NCI-H1436 treated with DMSO at 0.1 percent for 48 hours (cell line): ENCODE measurements at places on chromosomes 12 and 14.
A peak's percentile ranks its signal among the peaks of the same experiment; 100 is the strongest.

DNA sequence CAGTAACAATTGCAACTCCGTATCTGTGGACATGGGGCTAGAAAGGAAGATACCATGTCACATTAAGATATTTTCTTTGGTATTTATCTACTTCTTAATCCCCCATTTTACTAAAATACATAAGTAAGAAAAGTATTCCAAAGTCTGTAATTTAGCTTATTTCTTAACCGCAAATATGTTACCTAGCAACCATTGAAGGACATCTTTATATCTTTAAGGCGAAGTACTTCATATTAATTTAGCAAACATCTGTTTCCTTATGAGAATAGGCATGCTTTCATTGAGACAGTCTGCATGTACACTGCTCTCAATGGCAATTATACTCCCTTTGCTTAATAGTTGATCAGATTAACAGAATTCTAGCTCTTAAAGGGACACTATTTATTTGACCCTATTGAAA lies 88.8 kb downstream of the NAV3 start:
- DNase-seq, result no peak

GRCh38 chr14:100535287-100536120 lies 51.7 kb downstream of the BEGAIN start:
- no peak for DNase-seq

GRCh38 chr14:58772116-58772515 lies 134.4 kb downstream of the DACT1 start:
- no peak for DNase-seq

- no peak for DNase-seq
Measured at GRCh38 chr12:119780786-119781434, 96.2 kb downstream of the CIT start.

- no peak for DNase-seq
Measured at GRCh38 chr14:103905842-103906456, 22.3 kb upstream of the TDRD9 start.

DNA sequence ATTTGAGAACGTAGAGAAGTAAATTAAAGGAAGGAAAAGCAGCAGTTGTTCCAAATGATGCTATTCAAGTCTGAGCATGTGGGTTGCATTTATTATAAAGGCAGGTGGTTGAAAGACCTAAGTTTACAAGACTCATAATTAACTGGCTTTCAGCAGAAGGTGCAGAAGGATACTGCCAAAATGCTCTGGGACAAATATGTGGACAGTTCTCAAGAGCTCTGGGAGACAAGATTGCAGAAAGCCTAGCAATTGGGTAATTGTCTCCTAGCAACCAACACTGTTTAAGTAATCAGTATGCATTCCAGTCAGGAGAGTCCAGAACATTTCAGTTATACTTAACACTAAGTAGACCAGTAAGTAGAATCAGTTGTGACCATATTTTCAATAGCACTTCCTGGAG lies 131.5 kb downstream of the GPR135 start:
- peak; percentile 14 for DNase-seq

GRCh38 chr12:57553343-57554202 lies 3.7 kb downstream of the KIF5A start:
- DNase-seq, result peak; percentile 28

DNA sequence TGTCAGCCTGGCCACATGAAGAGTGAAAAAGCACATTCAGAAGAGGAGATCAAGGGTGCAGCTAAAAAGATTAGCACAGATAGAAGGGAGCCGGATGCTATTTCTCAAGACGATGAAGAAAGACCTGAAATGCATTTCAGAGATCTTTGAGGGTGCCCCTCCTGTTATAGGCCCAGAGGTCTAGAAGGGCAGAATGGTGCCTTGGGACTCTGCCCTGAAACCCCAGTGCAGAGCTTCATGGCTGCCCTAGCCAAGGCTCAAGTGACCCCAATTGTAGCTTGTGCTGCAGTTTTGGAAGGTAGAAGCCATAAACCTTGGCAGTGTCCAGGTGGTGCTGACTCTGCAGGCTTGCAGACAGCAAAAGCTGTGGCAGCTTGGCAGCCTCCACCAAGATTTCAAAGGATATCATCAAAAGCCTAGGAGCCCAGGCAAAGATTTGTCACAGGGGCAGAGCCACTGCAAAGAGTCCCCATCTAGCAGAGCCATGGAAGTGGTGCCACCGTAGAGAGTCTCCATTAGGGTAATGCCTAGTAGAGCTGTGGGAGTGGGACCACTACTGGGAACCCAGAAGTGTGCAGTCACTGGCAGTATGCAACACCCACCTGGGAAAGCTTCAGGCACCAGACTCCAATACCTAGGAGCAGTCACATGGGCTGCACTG lies 6.4 kb downstream of the LACRT start:
- DNase-seq, result no peak

GRCh38 chr14:100587086-100587762 lies at the start of gene BEGAIN:
BEGAIN (minus strand) TSS chr14:100587417; CDS start chr14:100587290, 127 bp downstream.
- DNase-seq, result no peak
